ENCODE measurements at places on chromosomes 7 and 10.

GRCh38 chr10:115082506-115082905, 10.7 kb upstream of the ATRNL1 start:
- no peak for DNase-seq

DNA sequence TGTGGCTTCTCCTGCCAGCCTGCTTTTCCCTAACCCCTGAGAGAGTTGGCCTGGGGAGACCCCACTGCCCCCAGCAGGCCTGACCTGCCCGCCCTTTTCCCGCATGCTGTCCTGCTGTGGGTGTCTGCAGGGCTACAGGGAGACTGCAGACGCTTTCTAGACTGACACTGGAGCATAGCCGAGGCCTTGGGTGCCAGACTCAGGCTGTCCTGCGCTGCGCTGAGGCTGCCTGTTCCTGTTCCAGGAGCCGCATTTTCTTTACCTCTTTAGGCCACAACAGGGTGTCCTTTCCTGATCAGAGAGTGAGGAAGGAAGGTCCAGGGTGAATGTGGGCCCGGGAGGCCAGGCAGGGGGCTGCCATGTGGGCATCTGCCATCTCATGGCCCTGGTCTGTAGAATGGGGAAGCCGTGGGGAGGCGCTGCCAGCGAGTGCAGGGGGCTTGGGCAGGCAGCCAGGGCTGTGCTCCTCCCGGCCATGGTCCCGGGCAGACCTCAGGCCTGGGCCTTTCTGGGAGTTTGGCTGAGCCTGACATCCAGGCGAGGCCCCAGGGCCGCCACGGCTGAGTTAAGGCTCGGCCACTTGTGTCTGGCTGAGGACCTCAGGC, 3.6 kb downstream of the PWWP2B start:
- DNase-seq = no peak

DNA sequence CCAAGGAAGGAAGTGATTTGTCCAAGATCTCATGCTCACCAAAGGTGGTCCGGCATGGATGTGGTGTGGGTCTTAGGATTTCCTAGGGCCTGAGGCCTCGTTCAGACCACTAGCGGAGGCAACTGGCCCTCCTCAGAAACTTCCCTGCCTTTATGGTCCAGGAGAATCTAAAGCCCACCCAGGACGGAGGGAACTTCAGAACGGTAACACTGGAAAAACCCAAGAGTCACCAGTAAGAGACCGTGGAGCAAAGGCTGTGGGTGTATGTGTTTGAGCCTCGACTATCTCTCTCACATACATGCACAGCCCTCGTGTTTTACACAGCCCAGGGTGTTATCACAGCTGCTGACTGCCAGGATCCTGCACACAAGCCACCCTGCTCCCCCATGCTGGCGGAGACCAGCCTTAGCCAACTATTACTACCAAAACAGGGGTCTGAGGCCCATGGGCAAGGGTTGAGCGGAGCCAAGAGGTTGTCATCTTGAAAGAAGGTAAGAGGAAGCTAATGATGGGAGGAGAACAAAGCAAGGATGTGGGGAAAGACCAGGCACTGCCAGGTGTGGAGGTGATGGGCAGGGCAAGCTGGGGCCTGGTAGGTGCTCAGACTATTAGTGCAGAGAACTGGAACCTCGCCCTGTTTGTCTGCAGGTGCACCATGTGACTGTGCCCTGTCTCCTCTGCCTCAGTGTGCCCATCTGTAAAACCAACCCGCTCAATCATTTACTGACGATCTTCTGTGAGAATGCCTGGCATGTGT, 170.2 kb upstream of the ZMIZ1 start:
- no peak for DNase-seq

- DNase-seq = no peak
These were observed 428.5 kb upstream of the MGMT start for GRCh38 chr10:129038522-129038921.

DNA sequence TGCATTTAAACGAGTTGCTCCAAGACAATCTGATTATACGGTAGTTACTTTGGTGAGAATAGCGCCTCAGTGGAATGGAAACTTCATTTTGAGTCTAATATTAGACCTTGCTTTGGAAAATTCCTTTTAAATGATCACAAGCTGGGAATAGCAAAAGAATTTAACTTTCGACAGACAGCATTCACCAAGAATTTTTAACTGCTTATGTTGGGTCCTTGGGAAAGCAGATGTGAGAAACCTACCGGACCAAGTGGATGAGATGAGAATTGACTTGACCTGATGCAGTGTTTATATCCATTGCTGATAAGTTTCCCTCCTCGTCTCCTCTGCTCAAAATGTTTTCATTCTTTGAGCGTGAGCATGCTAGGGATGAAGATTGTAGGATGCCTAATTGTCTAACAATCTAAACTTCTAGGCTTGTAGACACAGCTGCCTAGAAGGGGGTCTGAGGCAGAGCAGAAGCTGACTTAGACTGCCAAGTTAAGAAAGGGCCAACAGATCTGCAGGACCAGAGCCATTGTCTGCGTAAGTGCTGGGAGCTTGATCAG, 126.9 kb downstream of the CNNM2 start:
- no peak for DNase-seq

GRCh38 chr7:94250987-94251386, 143.7 kb upstream of the COL1A2 start:
- no peak for DNase-seq

DNA sequence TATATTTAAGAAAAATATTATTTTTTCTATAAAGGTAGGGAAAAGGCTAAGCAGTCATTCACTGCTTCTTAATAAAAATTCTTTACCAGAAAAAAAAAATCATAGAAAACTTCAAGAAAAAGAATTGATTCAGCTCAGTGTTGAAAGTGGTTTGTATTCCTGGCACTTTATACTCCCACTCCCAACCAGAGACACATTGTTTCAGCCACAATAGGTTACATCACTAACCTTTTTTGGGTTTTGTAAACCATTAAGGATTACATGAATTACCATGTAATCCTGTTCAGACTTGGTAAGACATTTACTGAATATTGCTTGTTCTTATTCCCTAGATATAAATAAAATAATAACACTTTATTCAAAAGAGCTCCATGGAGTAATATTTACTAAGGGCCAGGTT, 46.6 kb downstream of the MINPP1 start:
- no peak for DNase-seq

DNA sequence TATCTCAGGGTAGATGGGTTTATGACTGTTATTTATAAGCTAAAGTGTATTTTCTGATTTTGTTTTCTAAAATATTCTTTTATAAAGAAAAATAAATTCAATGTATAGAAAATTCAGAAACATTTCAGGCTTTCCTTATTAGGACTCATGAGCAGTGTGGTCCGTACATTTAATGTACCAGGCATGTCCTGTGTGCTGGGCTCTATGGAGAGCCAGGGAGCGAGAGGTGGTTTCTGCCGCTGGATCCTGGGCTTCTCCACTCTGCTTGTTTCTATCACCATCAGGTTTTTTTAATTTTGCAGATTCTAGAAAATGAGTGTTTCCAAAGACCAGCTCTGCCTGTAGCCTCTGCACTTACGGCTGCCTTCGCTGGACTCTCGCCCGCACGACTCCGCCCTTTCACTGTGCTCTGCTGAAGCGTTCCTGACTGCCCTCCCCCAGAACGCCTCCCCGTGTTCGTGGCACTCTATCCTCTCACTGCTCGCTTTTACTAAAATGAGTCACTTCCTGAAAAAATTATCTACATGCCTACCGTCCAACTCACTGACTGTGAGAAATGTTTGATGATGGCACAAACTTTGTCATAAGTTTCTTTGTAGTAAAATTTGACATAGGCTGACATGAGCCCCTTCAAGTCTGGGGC, 188.5 kb downstream of the ZMYND11 start:
- DNase-seq = no peak

GRCh38 chr10:37947526-37947925, 28.9 kb downstream of the ZNF25 start:
- DNase-seq = no peak

DNA sequence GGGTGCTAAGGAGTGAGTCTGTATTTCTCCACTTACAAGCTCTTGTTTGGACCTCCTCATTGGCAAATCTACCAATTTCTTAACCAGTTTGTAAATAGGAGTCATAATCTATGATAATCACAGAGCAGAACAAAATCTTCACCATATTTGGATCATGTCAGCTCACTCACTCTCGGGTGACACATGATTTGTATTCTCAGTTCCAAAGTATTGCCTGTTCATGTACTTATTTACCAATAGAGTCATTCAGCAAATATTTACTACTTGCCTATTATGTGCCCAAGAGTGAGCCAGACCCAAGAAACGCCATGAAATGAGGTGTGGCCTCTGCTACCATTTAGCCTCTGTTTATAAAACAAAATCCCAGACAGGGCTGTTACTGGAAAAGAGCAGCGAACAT, 114.8 kb downstream of the TSPAN12 start:
- no peak for DNase-seq

- no peak for DNase-seq
These were observed 100.7 kb downstream of the NKX6-2 start for GRCh38 chr10:132685101-132685891.

GRCh38 chr7:20323595-20323994, 7.1 kb upstream of the ITGB8 start:
- no peak for DNase-seq

DNA sequence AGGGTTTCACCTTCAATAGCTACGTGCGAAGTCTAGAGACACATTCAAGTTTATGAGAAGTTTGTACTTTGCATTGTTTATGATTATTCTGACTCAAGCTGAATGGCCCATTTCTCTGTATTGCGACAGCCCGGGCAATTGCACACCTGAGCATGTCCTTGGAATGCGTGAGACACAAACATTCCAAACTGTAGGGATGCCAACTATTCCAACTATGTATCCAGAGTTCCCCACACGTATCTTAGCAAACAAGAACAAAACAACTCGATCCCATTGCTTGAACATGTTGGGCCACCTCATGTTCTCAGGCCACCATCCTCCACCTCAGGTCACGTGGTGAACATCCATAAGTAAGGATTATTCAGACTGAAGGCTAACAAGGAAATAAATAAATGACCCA, 51.4 kb upstream of the EGFR start:
- DNase-seq = no peak

- no peak for DNase-seq
These were observed 54.4 kb upstream of the MGAM2 start for GRCh38 chr7:142057101-142057500.

DNA sequence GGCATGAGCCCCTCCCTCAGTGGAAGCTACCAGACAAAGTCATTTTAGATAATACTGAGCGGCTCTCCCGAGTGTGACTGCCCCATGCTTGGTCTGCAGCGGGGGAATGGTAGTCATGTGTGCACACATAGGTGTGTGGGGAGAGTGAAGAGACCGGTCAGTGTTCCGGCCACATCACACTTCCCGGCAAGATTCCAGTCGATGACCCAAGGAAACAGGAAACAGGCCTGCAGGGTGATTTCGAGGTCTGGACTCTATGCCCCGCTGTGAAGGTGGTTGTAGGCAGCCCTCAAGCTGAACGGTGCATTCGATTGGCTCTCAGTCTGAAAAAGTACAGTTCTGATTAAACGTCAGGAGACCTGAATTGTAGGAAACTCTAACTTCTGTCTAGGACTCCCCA, 73.2 kb downstream of the SYPL1 start:
- DNase-seq = no peak

DNA sequence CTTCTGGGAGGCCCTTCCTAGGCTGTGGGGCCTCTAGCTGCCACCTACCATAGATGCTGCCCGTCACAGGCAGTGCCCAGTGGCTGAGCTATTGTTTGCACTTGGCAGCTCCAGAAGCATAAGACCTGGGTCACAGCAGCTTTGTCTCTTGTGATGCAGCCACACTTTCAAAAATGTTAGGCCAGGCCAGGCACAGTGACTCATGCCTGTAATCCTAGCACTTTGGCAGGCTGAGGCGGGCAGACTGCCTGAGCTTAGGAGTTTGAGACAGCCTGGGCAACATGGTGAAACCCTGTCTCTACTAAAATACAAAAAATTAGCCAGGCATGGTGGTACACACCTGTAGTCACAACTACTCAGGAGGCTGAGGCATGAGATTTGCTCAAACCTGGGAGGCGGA, 9.5 kb upstream of the KAZALD1 start:
- DNase-seq = no peak

DNA sequence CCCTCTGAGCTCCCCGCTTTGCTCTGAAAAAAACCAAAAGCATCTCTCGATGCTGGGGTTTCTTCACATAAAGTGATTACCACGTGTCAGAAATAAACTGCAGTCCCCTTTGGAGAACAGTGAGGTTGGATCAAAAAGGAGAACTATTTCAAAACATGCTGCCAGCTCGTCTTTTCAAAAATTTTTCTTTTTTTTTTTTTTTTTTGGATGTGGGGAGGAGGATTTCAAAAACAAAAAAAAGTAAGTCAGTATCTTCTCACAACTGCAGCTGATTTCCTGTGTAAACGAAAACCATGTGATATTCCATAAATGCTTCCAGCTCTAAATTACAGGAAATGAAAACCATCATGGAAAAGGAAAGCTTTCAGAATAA, 155.0 kb upstream of the LYZL2 start:
- DNase-seq = no peak

DNA sequence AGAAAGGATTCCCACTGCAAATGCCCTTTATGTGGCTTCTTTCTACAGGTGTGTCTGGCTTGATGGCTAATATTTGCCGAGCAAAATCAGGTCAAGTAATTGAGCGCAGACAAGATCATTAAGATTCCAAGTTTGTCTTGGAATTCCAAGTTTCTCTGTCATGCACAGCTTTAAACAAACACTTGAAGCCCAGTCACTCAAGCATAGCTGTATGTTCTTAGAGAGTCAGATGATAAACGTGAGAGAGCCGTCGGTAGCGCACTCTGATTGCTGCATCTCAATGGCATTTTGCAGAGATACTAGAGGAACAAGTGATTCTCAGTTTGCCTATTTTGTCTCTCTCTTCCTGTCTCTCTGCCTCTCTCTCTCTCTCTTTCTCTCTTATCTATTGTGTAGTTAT, 658 bp downstream of the DMBT1 start:
- peak; percentile 8 for DNase-seq

GRCh38 chr7:49580000-49580399, 193.4 kb upstream of the VWC2 start:
- DNase-seq = no peak

GRCh38 chr10:95987685-95988426, 55.5 kb upstream of the CCNJ start:
- no peak for DNase-seq

DNA sequence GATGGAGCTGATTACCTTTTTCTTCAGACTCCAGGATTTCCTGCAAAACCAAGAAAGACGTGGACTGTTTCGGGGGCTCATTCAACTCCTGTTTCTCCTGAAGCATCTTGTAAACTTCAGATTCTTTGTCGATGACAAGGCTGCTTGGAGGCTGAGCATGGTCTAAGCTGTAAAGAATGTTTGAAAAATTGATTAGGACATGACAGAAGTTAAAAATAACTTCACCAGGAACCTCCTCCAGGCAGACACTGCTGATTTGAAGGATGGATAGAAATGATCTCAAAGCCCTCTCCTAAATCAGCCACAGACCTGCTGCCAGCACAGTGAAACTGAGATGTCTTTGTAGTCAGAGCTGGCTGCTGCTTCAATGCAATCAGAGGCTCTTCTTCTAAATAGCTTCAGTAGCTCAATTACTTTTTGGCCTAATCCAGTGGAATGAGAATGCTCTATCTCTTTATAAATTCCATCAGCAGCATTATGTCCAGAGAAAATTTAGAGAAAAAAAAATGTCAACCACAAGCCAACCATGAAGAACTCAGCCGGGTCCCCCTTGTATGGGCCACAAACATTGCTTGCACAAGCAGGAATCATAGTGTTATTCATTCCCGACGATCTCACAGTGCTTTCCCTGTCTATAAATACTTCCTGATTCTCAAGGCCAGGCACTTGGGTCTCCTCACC, 43.5 kb downstream of the PDLIM1 start:
- DNase-seq = no peak
